Activated T-helper 1 cell treated with Interleukin-2 at 50 U/mL for 16 hours (primary cell): ENCODE measurements at places on chromosomes 4 and X.

- DNase-seq: no peak
These were observed 32.5 kb downstream of the DLG3 start for GRCh38 chrX:70476934-70477733.

DNA sequence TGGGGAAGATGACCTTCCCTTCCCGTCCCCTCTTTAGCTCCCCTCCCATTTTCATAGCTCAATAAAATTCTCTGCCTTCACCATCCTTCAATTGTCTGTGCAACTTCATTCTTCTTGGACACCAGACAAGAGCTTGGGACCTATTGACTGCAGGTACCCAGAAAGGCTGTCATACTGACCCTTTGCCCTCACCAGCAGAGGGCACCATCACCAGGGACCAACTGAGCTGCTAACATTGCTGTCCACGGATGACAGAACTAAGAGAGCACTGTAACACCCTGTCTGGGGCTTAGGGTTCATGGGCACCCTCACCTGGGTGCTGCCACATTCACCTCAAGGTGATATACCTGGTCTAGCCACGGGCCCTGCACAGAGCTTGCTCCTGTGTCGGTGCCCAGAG is 141.3 kb upstream of the VCX3B start:
- no peak for DNase-seq

DNA sequence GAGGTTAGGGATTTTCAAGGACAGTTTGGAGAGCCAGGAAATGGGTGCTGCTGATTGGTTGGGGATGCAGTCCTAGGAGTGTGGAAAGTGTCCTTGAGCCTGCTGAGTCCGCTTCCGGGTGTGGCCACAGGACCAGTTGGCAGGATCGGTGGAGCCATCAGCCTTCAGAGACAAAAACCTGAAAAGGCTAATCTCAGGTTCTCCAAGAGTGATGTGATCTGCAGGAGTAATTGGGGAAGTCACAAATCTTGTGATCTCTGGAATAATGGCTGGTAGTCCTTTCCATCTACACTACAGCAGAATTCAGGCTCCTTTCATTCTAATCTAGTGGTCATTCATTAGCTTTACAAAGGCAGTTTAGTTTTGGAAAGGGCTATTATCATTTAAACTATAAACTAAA is 55.9 kb upstream of the BMP2K start:
- DNase-seq: no peak

DNA sequence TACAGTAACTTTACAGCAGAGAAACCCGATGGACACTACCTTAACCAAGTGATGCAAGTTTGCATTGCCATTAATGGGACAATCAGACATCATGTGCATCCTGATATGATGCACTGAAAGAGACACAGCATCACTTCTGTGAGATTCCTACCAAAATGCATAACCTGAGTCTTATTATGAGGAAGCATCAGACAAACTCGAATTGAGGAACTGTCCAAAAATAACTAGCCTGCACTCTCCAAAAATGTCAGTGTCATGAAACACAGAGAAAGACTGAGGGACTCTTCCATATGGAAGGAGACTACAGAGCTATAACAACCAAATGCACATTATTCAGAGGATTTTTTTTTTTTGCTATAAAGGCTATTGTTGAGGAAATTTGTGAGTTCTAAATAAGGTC is 66.6 kb upstream of the IQSEC2 start:
- no peak for DNase-seq

GRCh38 chr4:20787940-20788665 is 87.8 kb downstream of the PACRGL start:
- no peak for DNase-seq

DNA sequence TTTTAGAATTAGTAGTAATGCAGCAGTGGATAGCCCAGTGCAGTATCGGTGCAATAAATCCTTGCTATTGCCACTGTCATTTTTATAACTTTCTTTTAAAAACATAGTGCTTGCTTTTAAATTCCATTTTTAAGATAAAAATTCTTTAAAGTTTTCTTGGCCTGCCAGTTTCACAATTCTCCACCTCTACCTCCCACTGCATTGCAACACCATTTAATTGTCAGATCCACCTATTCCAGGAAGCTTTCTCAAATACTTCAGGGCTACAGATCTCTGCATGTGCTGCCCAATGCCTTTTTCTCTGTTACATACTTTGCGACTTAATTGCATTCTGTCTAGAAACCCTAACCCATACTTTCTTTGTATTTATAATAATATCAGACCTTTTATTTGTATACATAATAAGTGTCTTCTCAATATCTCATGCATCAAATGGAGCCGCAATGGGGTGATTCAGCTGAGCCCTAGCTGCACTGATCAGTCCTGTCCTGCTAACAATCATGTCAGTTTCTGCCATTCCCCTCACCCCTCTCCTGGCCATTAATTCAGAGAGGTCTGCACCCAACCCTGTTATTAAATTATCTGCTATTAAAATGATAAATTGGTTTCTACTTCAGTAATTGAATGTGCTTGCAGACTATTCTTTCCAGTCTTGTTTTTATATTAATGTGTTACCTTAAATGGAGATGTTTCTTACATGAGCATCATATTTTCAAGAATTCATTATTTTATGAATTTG is 193.1 kb downstream of the SLIT2 start:
- no peak for DNase-seq

- DNase-seq: no peak
These were observed 12.8 kb downstream of the AIMP1 start for GRCh38 chr4:106329041-106329618.

GRCh38 chr4:27090406-27090805 is 229.8 kb downstream of the STIM2 start:
- no peak for DNase-seq

DNA sequence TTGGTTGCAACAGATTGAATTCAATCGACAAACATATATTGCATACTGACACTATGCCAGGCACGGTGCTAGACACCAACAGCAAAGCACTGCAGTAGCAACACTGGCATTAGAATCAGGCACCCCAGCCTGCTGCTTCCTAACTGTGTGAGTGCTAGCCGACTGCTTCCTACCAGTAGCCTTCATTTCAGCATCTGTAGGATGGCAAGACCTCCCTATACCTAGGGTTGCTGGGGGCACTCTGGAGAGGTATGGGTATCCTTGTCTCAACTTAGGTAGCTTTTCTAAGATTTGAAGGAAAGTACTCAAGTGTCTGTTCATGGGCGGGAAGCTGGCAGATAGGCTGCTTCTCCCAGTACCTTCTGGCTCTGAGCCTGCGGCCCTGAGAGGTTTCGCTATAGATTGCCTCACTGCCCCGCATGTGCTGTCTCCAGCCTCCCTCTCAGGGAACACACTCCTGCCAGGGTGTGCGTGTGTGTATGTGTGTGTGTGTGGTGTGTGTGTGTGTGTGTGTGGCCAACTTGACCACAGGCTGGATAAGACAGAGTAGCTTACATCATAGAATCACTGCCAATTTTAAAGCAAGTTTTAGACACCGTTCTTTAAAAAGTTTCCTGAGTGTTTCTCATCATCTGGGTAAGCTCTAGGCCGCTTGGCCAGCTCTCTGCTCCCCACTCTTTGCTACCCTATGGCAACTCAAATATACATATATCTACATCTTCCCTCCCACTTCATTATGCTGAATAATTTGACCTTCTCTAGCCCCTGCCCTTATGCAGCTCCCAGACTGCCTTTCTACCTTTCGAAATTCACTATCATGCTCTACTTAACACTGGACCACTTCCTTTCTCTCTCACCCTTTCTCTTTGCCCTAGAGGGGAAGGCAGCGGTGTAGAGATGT is 97.0 kb upstream of the PJA1 start:
- DNase-seq: no peak

DNA sequence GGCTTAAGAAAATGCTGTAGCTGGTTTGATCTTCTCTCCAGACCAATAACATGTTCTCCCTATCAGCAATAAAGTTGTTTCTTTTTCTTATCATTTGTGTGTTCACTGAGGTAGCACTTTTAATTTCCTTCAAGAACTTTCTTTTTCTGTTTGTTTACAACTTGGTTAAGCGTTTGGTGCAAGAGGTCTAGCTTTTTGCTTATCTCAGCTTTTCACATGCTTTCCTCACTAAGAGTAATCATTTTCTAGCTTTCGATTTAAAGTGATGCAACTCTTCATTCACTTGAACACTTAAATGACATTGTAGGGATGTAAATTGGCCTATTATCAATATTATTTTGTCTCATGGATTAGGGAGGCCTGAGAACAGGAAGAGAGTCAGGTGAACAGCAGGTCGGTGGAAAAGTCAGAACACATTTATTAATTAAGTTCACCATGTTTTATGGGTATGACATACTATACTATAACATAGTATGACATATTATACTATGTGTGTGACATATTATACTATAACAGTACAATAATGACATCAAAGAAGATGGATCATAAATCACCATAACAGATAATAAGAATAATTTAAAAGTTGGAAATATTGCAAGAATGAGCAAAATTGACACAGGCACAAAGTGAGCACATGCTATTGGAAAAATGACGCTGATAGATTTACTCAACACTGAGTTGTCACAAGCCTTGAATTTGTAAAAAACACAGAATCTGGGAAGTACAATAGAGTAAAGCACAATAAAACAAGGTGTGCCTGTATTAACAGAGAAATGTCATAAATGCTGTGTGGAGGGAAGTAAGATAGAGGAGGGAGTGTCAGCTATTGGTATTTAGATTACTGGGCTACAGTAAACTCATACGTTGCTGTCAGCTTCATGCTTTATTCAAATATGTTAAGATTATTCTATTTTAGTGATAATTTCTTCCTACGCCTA is 218.6 kb upstream of the SLC7A11 start:
- DNase-seq: no peak

DNA sequence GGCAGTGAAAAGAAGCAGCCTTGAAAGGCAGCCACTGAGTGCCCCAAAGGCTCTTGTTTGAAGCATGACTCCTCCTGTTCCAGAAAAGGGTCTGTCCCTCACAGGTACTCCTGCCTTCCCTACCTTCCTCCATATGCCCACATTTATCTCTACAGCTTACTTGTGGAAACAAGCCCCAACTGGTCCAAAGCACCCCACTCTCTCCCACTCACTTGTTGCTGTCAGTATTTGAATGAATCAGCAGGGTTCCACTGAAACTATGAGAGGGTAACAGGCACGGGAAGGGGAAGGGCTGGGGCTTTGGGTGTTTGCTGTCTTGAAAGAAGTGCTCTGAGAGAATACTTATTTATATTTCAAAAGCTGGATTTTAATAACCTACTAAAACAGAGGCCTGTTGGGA is 34.9 kb downstream of the GPR143 start:
- DNase-seq: no peak

- DNase-seq: no peak
These were observed 1.1 kb upstream of the HTATSF1 start for GRCh38 chrX:136496186-136496763.

DNA sequence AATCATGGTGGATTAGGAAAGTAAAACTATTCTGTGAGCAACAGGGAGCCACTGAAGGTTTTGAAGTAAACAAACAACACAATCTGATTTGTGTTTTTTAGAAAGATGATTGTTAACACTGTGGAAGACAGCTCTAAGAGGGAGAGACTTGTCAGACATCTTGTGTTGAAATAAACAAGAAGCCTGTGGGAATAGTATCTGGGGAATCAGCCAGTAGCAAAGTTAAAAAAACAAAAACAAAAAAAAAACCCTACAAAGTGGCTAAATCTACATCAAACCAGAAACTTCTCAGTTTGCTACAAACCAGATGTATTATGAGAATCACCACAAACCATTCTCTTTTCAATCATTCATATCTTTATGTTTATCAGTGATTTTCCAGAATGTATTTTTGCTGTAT is 125.7 kb upstream of the GPC4 start:
- no peak for DNase-seq

GRCh38 chr4:176548571-176548970 is 228.8 kb downstream of the SPCS3 start:
- no peak for DNase-seq

- DNase-seq: no peak
These were observed 154.9 kb upstream of the TECRL start for GRCh38 chr4:64564126-64564525.

DNA sequence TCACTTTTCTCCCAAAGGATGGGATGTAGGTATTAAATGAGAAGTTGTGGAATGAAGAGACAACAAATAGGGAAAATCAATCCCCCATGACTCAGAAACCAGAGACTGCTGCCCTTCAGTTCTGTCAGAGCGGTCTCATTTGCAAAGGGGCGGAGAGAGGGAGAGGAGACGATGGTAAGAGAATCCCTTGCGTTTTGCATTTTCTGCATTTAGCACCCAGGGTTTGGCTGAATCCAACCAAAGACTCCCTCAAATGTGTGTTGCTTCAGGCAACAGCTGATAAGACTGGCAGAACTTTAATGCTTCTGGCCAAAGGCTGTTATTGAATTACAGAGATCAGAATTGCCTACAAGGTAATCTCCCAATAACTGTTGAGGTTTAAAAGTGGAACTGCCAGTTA is 230.2 kb downstream of the EVC2 start:
- DNase-seq: no peak

DNA sequence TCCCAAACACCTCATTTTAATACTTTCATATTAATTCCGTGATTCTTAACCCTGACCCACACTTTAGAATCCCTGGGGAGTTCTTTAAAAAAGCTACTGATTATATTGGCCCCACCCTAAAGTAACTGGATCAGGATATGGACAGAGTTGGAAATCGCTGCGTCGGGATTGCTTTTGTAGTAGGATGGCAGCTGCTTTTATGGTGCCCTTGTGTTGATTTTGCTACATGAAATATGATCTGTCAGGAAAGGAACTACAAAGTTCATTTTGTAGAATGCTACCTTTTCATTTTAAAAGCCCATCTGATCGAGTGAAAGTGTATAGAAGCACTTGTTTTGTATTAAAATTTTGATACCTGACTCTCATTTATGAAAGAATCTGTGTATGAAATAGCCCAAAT is 43.6 kb downstream of the TMEM131L start:
- DNase-seq: no peak

- DNase-seq: no peak
These were observed 193.5 kb downstream of the CFAP299 start for GRCh38 chr4:80529026-80529425.

GRCh38 chr4:108751321-108751720 is 11.5 kb downstream of the ETNPPL start:
- no peak for DNase-seq

DNA sequence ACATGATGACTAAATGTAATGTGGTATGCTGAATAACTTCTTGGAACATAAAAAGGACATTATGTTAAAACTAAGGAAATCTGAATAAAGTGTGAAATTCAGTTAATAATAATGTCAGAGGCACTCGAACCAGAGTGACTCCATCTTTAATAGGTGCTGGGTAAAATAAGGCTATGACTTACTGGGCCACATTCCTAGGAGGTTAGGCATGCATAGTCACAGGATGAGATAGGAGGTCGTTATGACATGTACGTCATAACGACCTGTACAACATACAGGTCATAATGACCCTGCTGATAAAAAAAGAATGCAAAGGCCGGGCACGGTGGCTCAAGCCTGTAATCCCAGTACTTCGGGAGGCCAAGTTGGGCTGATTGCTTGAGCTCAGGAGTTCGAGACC is 28.9 kb upstream of the OPHN1 start:
- DNase-seq: no peak

- no peak for DNase-seq
These were observed 595.1 kb downstream of the RAB28 start for GRCh38 chr4:12889054-12889453.

GRCh38 chrX:24260842-24261550 is 52.9 kb downstream of the SUPT20HL2 start:
- DNase-seq: no peak

- no peak for DNase-seq
These were observed 50.4 kb upstream of the RPA4 start for GRCh38 chrX:96833333-96833732.
